ENCODE measurements at places on chromosomes 2 and 18.

- DNase-seq = no peak
These were observed 1.2 kb upstream of the ITM2C start for GRCh38 chr2:230863442-230864121.

DNA sequence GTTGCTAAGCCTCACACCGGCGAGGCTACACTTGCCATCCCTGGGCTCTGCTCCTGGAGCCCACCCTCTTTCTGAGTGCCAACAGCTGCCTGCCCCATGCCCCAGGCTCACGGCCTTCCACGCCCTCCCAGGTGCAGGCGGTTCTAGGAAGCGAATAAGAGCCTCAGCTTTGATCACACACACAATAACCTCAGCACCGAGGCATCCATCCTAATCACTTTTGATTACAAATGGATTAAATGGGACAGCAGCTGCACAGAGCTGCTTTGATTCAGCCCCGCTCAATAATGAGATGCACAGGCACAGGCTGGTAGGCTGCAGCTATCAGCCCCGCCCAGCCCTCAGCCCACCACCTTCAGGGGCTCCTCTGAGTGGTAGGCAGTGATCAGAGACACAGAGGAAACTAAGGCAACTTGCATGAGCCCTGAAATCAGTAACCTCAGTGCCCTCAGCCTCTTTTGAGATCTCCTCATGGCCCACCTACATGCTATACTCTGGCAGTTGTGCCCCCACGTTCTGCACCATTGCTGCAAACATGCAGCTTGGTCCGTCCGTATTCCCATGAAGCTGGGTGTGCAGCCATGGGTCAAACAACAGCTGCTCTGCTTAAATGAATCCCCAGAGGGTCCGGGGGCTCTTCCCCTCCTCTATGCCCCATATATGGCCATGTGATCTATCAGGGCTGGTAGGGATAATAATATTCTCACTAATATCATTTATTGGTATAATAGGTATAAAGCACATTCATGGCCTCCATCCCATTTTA is 171.4 kb downstream of the SETBP1 start:
- no peak for DNase-seq

- no peak for DNase-seq
These were observed 7.4 kb downstream of the PTGR3 start for GRCh38 chr18:75201282-75202270.

GRCh38 chr2:51969347-51969746 is 937.4 kb upstream of the NRXN1 start:
- DNase-seq = no peak

DNA sequence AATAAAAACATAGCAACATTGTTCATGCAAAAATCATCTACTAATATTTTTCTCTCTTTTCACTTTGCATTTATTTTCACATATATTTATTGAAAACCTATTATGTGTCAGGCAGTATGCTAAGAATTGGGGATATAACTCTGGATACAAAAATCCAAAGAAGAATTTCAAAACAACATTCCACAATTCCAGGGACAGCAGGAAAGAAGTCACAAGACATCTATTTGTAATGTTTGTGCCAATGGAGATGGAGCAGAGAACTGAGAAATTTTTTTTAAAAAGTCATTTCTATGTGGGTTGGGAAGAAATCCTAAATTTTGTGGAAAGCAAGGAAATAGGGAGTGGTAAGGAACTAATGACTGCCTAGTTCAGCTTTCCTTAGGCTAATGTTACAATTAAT is 128.6 kb upstream of the TLK1 start:
- DNase-seq = no peak

- no peak for DNase-seq
These were observed 86.0 kb downstream of the FAM210A start for GRCh38 chr18:13640266-13640860.

DNA sequence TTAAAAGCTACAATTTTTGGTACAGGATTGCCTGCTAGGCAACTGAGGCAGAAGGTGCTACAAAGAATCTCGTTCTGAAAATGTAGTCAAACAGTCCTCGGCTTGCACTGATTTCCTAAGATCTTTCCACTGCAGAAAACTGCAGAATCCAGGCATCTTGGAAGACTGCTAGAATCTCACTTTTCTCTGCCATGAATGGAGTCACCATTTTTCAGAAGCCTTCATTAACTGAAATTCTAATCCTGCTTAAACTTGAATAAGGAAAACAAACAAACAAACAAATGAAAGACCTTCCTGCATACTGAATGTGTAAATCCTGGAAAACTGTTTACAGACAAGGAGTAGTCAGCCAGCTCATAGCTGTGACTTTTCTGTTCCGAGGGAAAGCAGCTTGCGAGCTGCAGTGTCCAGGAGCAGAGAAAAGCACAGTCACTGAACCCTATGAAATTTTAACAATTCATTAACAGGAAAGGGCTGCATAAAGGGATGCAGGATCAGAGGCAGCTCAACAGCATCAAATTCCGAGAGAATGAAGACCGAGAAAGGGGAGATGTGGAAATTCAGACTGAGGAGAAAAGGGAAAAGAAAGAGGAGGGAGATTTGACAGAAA is 210.5 kb upstream of the PIK3C3 start:
- DNase-seq = no peak

GRCh38 chr2:197264332-197264731 is 46.2 kb downstream of the ANKRD44 start:
- DNase-seq = no peak

- no peak for DNase-seq
These were observed 92.3 kb upstream of the PKDCC start for GRCh38 chr2:41955316-41956043.

- no peak for DNase-seq
These were observed 197.9 kb upstream of the HDAC4 start for GRCh38 chr2:239598732-239599090.

- DNase-seq = no peak
These were observed 19.2 kb upstream of the CAB39 start for GRCh38 chr2:230693411-230693810.

DNA sequence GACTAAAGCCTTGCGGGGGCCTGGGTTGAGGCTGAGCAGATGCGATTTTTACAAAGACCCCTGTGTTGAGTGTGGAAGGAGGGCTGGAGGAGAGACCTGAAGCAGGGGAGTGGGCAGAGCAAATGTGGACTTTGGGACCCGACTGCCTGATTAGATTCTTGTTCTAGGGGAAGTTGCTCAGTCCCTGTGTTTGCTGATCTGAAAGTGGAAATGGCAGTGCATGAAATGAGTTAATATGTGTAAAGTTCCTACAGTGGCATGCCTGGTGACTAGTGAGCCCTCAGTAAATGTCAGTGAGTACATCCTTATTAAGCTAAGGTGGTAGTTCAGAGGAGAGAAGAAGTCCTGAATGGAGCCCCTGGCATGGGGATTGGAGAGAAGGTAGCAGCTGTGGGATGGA is 52.3 kb downstream of the ARMC9 start:
- DNase-seq = no peak

DNA sequence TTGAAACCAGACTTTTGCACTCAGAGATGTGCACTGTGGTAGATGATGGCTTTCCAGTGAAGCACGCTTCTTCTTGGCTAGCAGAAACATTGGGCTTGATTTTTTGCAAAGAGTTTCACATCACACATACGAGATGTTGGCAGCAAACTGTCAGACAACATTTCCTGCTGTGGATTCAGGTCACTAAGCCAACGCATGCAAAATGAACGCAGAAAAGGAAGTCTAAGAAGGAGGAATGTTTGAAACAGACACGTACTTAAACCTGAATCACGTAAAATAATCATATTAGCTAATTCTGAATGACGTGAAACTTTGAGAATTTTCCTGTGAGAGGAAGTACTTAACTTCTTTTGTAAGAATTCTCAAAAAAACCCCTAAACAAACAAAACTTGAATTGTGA is 88.1 kb downstream of the EPB41L3 start:
- DNase-seq = no peak

DNA sequence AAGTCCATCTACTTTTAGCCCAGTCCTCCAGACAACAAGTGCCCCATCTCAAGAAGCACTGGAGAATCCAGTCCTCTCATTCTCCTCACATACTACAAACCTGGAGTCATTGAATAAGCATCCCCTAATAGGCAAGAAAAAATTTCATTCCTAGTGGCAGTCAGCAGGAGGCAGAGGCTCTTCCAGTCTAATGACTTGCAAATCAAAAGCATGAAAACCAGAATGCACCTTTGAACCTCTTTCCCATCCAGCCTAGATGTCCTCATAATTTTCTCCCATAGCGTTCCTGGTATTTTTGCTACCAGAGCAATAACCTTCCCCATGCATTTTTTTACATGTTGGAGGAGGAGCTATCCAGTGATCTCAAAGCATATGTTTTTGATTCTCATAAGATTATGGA is 252.6 kb downstream of the TTC32 start:
- no peak for DNase-seq

DNA sequence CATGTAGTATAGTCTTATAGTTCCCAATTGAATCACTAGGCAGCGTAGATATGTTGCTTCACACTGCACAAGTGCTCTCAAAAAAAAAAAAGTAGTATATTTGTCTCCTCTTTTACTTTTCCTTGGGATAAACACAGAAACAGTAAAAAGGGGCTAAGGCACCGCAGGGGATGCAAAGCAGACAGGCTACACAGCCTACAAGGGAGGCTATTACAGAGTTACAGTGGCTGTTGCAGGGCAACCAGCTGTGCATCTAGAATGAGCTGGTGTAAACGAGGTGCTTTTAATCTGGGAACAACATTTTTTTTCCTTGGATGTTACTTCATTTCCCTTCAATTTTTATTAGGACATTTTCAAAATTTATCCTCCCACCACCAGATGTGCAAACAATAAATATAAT is 1934.7 kb upstream of the CELF4 start:
- no peak for DNase-seq

DNA sequence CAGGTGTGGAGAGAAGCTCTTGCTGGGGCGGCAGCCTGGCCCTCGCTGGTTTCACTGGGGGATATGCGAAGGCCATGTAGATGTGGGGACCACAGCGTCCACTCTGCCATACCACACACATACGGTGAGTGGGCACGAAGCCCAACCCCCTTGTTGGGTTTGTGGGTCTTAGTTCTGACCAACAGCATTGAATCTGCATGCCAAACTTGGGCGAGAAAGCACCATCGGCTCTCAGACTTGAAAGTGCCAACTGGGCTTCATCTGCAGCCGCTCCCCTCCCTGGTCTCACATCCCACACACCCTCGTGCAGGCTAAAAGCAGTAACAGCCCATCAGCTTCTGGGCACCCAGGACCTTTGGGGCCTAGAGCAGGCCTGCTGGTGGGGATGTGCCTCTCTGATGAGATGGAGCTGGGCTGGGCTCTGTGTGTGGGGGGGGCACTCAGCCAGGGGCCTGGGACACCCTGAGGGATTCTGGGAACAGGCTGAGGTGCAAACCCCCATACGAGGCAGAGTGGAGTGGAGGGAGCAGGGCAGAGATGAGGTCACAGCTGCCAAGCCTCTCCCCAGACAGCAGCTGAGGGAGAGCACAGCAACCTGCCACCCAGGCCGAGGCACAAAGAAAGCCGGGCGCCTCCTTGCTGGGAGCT is 264.4 kb downstream of the TWIST2 start:
- DNase-seq = no peak

- DNase-seq = peak; percentile 24
These were observed 568 bp downstream of the TMEM131 start for GRCh38 chr2:97995026-97995733.

DNA sequence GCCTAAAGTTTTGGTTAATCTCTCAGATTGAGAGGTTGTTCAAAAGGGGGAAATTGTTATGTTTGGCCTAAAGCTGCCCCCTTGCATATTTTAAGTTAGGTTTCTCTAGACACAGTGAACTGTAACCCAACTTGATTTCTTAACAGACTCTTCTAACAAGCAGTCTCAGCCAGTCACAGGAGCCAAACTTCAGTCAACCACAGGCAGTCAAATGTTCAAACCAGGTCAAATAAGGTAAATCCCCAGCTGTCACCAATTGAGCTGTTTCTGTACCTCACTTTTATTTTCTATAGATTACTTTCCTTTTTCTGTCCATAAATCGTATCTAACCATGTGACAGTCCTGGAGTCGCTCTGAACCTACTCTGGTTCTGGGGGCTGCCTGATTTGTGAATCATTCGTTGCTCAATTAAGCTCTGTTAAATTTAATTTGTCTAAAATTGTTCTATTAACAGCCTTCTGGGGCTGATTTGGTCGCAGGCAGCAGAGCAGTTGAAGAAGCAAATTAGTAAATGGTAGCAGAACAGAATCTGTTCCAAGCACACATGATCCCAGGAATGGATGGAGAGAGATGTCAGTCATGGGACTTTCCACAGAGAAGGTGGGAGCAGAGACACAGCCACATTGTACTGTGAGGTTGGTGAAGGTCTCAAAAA is 16.4 kb upstream of the NFU1 start:
- no peak for DNase-seq

DNA sequence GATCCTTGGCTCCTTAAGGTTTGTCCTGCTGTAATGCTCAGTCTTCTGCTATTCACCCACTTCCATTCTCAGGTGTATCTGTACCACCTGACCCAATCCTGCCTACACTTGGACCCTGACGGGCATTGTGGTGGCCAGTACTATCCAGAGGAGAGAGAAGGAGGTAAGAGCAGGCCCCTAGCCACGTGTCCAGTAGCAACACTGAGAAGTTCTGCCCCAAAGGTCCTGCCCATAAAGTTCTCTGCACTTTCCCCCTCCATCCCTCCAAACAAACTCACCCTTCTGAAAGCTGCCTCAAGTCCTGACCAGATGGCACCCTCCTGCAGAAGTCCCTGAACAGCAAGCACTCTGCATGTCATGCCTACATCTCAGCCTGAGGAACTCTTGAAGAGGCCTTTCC is 18.3 kb downstream of the TTC32 start:
- no peak for DNase-seq

DNA sequence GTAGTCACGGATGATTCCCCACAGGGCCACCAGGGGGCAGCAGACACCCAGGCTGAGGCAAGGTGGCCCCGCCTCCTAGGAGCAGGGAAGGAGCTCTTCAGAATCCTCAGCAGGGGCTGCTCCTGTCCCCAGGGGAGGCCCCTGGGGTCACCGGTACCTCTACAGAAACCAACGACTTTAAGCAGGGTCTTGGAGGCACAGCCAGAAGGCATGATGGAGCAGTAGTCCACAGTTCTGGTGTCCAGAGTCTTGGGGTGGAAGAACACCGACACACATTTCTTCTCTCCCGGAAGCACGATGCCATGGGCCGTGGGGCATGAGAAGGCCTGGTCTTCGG is 11.5 kb downstream of the CFAP65 start:
- DNase-seq = peak; percentile 58

- no peak for DNase-seq
These were observed 3.9 kb downstream of the NCK2 start for GRCh38 chr2:105748566-105748965.

DNA sequence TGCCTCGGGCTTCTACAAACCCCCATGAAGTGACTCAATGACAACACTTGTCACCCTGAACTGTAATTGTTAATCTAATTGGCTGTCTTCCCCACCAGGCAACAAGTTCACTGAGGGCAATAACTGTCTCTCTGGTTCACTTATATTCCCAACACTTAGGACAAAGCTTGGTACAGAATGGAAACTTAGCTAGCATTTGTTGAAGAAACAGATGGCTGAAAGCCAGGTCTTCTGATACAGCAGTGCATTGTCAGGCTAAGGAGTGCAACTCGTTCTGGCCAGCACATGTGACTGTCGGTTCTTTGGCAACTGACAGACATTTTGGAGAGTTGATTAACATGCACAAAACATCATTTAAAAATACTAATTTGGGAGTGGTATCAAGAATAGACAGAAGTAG is 14.6 kb upstream of the DNAJC27 start:
- DNase-seq = no peak
